ENCODE measurements at places on chromosomes 5 and 9.

DNA sequence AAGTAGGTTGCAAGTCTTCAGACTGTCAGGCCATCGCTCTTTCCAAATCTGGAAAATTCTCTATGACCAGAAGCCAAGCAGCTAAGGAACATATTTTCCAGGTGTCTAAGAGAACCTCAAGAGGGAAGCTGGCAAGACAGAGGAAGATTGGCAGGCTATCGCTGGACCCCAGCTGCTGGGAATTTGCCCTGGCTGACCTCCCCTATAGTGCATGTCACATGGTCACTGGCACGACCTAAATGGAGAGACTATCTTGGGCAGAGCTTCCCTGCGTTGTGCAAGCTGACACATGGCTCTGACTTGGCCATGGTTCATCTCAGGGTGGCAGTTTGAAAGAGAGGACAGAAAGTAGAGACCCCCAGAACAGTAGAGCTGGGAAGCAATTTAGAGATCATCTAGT, 104.9 kb upstream of the ZNF618 start:
- no peak for DNase-seq

DNA sequence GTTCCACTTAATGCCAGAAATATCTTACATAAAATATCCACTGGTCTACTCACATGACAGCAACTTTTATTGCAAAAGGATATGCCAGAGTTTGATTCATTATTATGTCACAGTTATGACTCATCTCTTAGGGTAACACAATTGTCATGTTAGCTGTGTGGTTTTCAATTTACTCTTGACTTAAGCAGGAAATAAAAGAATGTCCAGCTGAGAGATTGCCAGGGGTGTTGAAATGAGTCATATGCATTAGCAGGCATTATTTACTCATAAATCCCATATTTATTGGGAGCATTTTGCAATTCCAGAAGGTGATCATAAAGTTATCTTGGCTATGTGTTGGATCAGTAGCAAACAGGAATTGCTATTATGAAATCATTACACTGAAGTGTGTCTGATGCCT, 1164.6 kb upstream of the CDH18 start:
- no peak for DNase-seq

DNA sequence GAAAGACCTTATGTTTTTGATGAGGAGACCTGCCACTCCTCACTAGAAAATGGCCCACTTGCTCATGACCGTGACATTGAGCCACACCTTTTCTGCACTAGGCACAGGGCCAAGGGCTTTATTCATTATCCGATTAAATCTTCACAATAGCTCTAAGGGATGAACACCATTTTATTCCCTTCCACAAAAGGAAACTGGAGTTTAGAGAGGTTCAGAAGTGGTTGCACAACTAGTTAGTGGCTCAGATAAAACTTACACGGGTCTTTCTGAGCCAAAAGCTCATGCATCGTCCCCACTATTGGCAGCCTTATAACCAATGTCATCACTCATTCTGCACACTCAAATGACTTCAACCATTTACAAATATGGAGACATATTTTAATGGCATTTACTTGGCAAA, 39.4 kb downstream of the SUSD1 start:
- DNase-seq = no peak

DNA sequence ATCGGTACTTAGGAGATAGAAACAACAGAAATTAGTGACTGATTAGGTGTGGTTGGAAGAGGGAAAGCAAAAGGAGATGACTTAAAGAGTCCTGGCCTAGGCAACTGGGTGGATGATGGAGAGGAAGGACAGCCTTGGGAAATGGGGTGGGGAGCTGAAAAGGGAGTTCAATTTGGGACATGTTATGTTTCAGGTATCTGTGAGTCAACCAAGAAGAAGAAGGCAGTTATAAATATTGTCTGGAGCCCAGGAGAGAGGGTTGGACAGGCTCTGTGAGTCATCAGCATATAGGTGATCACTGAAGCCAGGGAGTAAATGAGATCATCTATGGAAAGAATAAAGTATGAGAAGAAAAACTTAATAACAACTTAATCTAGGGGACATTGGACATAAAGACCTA, 357.7 kb downstream of the NPR3 start:
- DNase-seq = no peak

DNA sequence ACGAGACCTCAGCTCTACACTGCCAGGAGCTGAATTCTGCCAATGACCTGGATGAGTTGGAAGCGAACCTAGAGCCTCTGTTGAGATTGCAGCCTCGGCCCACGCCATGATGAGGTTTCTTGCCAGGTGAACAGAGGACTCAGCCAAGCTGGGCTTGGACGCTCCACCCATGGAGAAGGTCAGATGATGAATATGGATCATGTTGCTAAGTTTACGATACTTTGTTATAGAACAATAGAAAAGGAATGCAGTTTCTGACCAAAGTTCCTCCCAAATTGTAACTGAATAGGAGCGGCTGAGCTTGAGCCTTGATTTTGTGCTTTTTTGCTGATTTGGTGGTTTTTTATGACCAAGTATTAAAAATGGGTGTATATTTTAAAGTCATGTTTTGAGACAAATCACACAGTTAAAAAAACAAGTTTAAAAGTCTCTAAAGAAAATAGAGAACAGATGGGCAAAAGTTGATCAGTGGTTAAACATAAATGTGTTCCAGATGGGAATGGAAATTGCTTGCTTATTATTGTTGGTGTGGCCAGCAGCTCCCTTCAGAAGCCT, 32.9 kb downstream of the ROPN1L start:
- DNase-seq = peak; percentile 60

DNA sequence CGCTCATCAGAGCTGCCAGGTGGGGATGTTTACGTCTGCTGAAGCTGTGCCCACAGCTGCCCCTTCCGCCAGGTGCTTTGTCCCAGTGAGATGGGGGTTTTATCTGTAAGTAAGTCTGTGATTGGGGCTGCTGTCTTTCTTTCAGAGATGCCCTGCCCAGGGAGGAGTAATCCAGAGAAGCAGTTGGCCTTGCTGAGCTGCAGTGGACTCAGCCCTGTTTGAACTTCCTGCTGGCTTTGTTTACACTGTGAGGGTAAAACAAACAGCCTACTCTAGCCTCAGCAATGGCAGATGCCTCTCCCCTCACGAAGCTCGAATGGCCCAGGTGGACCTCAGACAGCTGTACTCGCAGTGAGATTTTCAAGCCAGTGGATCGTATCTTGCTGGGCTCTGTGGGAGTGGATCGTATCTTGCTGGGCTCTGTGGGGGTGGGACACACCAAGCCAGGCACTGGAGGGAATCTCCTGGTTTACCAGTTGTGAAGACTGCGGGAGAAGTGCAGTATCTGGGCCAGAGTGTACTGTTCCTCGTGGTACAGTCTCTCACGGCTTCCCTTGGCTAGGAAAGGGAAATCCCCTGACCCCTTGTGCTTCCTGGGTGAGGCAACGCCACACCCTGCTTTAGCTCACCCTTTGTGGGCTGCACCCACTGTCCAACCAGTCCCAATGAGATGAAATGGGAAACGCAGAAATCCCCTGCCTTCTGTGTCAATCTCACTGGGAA, 530.1 kb upstream of the DMAC1 start:
- no peak for DNase-seq

DNA sequence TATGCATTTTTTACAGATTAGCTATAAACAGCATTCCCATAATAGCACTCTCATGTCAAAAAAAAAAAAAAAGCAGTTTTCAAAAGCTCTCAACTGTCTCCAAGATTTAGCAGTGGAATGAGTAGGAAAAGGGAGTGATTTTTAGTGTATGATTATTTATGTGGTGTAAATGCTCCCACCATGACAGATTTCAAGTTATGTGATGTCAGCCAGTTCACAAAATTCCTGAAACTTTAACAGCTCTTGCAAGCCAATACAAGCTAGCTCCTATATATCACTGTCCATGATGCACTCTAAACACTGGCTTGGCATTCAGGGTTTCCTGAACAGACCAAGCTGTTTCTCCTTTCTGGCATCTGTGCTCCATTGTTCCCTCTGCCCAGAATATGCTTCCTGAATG, 7.9 kb upstream of the ANKDD1B start:
- no peak for DNase-seq

GRCh38 chr9:136974817-136975535, 2.3 kb upstream of the PTGDS start:
- no peak for DNase-seq

DNA sequence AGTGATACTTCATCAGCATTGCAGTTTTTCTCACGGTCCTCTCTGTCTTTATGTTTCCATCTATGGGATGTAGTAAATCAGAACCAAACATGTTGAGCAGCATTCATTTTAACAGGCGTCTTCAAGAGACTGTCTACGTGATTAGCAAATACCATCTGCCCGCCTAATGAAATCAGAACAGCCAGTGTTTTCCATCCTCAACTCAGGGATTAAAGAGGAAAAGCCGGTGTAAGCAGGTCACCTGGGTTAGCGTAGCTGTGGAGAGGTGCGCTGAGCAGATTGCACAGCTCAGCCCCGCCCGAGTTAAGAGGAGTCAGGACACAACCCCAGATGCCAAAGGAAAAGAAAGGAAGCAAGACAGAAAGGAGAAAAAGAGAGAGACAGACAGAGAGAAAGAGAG, 54.3 kb upstream of the ANKRD33B start:
- no peak for DNase-seq

GRCh38 chr9:5388026-5388819, 48.5 kb upstream of the RLN1 start:
- DNase-seq = peak; percentile 53

GRCh38 chr9:19629488-19629887, 159.3 kb downstream of the SLC24A2 start:
- DNase-seq = no peak

GRCh38 chr9:22425551-22425950, 21.1 kb upstream of the DMRTA1 start:
- DNase-seq = no peak

- no peak for DNase-seq
Observed at GRCh38 chr5:161256957-161257356, 289.6 kb downstream of the GABRB2 start.

DNA sequence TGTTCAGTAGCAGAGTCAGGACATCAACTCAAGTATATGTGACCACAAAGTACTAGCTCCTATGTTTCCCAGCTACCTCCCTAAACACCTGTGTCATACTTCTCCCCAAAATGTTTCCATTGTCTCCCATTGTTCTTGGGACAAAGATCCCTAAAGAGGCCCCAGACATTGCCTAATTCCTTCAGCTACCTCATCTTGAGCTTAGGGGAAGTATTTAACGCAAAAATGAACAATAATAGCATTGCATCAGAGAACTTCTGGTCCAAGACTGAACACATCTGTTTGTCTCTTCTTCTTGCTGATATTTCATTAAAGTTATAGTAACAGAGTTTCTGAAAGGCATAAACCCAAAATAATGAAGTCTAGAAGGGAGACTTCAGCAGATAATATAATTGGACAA, 430.8 kb downstream of the MTRR start:
- DNase-seq = no peak

GRCh38 chr9:35603506-35603985, 1.5 kb upstream of the TESK1 start:
- peak; percentile 73 for DNase-seq

DNA sequence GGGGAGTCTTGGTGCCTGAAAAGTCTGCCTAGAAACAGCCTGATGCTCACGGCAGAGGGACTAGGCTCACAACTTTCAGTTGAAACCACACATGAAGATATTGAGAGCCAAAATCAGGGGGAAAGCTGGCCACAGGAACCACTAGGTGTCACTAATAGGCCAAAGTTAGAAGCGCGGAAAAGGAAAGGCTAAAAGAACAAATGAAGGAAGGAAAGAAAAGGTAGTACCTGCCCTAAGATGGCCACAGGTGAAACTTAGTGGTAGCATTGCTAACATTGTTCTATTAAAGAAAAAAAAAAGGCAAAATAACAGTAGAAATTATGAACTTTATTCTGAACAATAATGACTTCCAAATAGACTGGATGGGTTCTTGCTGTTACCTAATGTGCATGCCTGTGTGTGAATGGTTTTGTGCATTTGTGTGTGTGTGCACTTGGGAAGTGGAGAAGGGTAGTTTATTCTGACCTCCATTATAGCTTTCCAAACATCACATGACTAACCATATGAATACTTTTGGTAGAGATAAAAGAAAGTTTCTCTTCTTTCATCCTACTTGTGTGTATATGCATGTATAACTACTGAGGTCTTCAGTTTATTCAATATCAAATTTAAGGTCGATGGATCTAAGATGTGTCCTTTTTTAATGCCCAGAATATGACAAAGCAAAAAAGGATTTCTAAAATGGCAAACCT, 2.1 kb upstream of the RFESD start:
- peak; percentile 56 for DNase-seq

- no peak for DNase-seq
Observed at GRCh38 chr5:147996379-147996778, 67.4 kb upstream of the SPINK5 start.

GRCh38 chr9:12723409-12724028, 30.3 kb downstream of the TYRP1 start:
- peak; percentile 6 for DNase-seq

DNA sequence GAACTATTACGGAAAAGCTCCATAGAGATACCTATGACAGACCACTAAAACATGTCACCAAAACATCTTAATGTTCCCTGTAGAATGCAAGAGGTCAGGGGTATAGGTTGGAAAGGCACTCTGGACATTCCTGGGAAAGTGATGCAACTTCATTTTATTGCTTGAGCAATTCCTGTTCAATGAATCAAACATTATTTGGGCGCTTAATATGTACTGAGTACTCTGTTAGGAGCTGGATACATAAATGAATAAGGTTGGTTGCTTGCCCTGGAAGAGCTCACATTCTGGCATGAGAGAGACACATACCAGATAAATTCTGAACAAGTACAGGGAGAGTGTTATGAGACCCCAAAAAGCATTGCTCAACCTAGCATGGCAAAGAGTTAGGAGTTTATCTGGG, 408.9 kb upstream of the DMAC1 start:
- no peak for DNase-seq

- no peak for DNase-seq
Observed at GRCh38 chr5:154384480-154385235, 61.1 kb upstream of the SAP30L start.

DNA sequence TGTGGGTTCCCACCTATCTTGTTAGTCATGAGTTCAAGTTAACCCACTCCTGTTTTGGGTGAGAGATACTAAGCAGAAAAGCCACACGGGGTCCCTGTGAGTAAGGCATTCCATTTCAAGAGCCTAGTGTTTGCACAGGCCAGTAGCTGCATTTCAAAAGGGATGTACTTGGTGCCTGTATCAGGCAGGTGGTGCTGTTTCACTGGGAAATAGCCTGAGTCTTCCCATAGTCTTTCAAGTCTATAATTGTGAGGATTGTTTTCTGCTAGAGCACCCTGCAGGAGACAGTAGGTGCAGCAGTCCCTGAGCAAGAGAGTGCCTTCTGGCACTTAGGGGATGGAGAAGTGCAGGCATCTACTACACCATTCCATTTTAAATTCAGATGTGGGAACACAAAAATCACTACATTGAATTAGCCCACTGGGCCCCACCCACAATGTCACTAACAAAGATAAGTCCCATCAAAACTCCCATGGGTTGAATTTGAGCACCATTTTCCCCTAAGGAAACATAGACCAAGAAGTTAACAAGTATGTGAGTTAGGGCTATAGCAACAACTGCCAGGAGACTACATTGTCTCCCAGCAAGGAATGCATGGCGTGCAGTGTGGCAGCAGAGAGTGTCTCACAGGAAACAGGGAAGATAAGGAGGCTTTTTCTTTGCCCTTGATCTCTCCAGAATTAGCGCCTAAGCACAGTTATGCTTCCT, 263.2 kb downstream of the COX7C start:
- peak; percentile 83 for DNase-seq

Measured in AG08395 (cell line).